ENCODE measurements at places on chromosomes 11 and 22.

- no peak for DNase-seq
Observed at GRCh38 chr22:20463324-20464095, 25.9 kb upstream of the SCARF2 start.

DNA sequence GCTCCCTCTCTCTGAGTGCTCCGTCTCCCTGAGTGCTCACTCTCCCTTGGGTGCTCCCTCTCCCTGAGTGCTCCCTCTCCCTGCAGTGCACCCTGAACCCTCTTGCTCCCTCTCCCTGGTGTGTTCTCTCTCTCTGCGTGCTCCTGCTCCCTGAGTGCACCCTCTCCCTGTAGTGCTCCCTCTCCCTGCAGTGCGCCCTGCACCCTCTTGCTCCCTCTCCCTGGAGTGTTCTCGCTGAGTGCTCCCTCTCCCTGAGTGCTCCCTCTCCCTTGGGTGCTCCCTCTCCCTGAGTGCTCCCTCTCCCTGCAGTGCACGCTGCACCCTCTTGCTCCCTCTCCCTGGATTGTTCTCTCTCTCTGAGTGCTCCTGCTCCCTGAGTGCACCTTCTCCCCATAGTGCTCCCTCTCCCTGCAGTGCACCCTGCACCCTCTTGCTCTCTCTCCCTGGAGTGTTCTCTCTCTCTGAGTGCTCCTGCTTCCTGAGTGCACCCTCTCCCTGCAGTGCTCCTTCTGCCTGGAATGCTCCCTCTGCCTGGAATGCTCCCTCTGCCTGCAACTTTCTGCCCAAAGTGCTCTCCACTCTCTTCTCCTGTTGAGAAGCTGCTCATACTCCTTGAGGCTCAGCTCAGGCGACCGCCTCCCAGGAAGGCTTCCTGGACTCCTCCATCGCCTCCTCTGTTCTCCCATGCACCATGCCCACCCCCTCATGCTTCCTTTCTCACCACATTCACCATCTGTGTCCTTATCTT lies 48.4 kb upstream of the WNT7B start:
- no peak for DNase-seq

DNA sequence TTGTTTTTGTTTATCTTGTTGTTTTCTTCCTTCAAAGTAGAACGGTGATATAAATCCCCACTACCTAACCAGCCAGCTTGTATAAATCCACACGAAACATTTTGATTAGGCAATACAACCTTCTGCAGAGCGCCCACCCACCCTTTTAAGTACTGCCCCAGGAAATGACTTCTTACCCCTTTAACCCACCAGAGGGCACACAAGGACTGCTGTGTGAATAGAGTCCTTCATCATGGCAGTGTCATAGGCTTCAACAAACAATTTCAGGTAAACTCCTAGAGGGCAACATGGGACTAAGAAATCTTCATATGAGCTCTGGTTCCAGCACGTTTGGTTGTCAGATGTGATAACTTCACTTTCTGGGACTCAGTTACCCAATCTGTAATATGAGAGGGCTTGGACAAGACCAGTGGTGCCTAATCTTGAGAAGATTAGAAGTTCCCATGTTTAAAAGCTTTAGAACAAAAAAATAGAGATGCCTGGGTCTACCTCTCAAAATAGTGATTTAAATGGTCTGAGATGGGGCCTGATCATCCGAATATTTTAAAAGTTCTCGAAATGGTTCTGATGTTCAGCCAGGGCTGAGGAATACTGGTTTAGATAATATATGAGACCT lies 56.1 kb downstream of the PIWIL4 start:
- no peak for DNase-seq

- DNase-seq = no peak
Observed at GRCh38 chr11:131993246-131993645, 622.8 kb downstream of the NTM start.

GRCh38 chr22:37249986-37250385 lies 5.9 kb upstream of the RAC2 start:
- DNase-seq = no peak

- DNase-seq = no peak
Observed at GRCh38 chr22:46893281-46894020, 131.0 kb downstream of the TBC1D22A start.

DNA sequence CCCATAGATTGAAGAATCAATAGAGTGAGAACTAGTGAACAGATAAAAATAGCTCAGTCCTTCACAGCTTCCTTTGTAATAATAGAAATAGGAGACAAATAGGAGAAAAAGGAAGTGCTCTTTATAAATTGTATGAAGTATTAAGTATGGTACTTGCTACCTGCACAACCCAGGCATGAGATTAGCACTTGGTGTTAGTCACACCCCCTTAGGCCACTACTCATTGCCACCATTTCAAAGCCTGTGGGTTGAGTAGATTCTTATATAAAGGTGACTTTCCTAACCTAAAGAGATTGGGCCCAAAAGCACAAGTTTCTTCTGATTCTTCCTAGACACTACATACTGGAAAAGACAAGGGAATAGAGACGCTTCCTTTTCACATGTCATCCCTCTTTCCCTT lies 37.7 kb upstream of the ADORA2A start:
- DNase-seq = no peak

DNA sequence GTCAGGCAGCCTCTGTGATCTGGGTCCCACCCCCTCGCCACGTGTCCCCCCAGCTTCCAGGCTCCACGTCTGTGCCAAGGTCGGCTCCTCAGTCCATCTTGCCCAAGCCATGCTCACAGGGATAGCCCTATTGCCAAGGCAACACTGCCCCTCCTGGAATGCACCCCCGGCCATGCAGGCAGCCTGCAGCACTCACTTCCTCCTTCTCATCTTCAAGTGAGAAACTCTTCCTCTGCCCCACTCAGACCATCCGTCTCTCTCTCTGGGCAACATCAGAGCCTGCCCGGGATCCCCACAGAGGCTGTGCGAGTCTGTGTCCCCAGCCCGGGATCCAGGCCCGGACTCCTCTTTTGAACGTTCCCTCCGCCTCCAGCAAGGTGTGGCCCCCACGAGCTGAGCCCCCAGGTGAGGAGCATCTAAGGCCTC lies 852.3 kb downstream of the BRD1 start:
- no peak for DNase-seq

DNA sequence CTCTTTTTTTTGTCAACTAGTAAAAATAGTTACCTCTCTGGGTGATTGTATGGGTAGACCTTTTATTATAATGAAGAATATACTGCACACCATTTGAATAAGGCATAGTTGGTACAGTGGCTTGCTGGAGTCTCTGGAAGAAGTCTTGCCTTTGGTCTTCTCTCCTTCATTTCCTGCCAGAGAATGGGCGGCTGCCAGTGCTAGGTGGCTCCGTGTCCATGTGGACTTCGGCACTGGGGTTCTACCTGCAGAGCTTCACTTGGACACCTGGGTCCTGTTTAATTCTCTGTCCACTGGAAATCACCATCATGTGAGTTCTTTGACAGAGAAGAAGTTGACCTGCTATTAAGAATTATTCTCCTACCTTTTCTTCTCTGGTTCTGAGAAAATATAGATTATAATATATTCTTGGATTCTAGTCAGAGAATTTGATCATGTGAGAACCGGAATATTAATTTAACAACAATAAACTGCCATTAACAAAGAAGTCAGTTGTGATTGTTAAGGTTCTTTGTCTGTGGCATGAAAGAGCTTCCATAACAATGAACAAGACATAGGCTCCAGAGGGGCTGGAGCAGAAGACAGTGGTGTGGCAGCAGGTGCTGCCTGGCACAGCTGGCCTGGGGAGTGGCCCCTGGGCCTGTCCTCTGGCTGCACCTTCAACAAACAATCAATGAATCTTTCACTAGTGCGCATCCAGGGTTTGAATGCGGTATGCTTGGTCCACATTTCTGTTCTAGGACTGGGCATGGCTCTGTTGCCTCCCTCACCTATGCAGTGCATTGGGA lies 77.5 kb downstream of the PPFIBP2 start:
- DNase-seq = no peak

- DNase-seq = peak; percentile 19
Observed at GRCh38 chr11:111454561-111455192, 57.5 kb downstream of the BTG4 start.

GRCh38 chr11:1487091-1487850 lies 692 bp upstream of the MOB2 start:
- no peak for DNase-seq

GRCh38 chr11:68838572-68838964 lies 3.1 kb downstream of the CPT1A start:
- peak; percentile 4 for DNase-seq

DNA sequence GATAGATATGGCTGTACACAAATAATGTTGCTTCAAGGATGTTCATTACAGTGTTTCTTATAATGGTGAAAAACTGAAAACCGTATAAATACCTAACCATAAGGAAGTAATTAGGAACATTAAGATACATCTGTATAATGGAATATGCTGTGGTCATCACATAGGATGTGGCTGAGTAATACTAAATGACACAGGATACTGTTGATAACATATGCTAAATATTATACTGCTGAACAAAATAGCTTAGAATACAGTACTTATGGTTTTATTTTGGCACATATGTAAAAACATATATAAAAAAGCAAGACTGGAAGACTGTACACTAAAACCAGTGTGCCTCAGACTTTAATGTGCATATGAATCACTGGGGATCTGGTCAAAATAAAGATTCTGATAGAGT lies 43.8 kb downstream of the FBXO7 start:
- no peak for DNase-seq

GRCh38 chr11:11163669-11164333 lies 189.2 kb downstream of the CSNK2A3 start:
- no peak for DNase-seq

DNA sequence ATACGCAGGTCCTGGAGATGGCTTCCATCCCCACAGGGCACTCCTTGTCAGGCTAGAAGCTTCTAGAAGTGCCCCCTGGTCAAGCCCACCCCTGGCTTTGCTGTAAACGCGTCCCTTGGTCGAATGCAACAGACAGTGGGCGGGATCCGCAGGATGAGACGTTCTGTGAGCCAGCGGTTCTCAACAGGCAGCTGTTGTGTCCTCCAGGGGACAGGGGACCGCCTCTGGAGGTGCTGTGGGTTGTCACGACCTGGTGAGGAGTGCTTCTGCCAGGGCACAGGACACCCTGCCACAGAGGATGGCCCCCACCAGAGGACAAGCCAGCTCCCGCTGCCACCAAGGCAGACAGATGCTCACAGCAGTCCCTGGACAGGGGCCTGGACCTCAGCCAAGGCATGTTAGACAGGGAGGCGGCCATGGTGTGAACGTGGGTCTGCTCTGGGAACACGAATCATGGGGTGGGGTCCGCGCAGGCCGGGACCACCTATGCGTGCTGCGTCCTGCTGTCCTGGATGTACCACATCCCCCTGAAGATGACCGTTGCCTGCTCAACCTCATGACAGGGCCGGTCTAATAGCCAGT lies 11.7 kb downstream of the CRELD2 start:
- DNase-seq = no peak

- DNase-seq = no peak
Observed at GRCh38 chr11:23723861-23724260, 773.0 kb upstream of the LUZP2 start.

DNA sequence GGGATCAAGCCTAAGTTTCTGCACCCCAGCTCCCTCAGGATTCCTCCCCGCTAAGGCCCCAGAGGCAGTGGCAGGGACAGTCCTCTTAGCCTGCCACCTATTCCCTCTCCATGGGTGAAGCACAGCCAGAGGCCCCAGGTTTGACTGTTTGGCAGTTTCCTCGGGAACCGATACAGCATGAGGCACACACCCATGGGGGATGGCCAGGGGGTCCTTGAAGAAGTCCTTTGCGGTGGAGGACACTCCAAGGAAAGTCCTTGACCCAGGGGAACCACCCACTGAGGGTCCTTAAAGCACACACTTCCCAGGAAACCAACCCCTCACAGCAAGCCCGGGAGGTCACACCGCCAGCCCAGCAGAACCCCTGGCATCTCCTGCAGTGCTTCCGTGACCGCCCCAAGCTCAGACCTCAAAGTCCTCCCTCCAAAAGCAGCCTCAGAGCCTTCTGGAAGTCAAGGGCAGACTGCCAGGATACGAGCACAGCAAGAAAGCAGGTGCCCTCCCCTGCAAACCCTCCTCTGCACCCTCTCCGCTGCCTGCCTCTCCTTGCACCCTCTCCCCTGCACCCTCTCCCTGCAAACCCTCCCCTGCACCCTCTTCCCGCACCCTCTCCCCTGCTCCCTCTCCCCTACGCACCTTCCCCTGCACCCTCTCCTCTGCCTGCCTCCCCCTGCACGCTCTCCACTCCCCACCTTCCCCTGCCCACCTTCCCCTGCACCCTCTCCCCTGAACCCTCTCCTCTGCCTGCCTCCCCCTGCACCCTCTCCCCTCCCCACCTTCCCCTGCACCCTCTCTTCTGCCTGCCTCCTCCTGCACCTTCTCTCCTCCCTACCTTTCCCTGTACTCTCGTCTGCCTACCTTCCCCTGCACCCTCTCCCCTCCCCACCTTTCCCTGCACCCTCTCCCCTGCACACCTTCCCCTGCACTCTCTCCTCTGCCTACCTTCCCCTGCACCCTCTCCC lies 1.4 kb downstream of the SIGIRR start:
- DNase-seq = no peak

DNA sequence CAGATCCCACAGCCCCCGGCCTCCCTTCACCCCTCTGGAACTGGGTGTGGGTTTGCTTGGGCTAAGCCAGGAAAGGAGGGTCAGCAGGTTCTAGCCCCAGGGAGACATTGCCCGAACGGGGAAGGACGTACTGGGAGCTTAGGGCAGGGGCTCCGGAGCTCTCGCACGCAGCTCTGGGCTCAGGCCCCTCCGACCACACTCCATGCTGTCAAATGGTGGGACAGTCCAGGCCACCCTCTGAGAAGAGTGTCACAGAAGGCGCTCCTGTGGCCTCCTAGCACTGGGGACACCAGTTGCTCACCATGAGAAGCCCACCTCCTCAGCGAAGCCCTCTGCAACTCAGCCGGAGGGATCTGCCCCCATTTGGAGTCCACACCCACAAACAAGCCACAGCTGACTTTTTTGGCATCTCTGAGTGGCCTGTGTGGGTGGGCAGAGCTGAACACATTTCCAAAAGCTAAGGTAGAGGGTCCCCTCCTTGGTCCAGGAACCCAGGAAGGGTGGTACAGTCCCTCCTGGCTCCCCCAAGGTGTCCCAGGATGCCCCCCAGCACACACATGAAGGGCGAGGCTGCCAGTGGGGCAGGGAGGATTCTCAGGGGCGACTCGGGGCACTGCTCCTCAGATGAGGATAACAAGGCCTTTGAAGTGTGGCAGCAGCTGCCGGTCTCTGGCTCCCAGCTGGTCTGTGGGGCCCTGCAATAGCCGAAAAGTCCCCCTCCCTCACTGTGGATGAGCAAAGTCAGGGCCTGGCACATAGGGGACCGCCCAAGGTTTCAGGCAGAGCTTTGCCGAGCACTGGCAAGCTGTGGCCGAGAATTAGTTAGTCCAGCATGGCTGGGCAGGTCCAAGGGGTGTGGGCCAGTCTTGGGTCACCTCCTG lies 13.0 kb upstream of the TEF start:
- DNase-seq = no peak

DNA sequence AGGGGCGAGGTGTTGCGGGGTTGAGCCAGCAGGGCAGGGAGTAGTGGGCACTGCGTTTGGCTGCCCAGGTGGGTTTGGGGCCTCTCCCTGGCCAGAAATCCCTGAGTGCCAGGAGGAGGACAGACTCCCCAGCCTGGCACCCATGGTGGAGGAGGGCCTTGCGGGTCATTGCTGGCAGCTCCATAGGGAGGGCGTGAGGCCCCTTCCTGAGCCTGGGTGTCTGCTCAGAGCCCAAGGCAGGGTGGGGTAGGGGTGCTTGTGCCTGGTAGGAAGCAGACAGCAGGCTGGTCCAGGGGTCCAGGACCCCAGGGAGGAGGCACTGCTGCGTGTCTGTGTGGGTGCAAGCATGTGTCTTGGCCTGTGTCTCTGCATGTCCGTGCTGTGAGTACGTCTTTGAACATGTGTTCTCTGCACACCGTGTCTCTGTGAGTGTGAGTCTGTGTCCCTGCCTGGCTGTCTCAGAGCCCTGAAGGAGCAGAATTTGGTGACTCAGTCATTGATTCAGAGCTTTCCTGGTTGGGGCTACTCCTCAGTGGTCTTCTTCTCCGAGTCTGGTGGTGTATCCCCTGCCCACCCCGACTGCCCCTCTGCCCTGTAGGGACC lies 3.9 kb downstream of the TSPAN4 start:
- DNase-seq = no peak
